ENCODE measurements at places on chromosomes 11 and 22.

GRCh38 chr22:20402960-20403778 is 9.2 kb downstream of the ZNF74 start:
- ATAC-seq: no peak

DNA sequence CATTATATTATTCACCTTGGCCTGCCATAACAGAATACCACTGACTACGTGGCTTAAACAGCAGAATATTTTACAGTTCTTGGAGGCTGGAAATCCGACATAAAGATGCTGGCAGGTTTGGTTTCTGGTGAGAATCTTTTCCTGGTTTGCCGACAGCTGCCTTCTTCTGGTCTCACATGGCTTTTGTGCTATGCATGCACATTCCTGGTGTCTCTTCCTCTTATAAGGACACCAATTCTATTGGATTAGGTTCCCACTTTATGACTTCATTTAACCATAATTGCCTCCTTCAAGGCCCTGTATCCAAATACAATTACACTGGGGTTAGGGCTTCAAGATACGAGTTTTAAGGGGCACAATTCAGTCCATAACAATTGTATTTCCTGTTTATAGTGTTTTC is 17.1 kb downstream of the RNF214 start:
- no peak for ATAC-seq

GRCh38 chr22:38871360-38872171 is 450 bp downstream of the CBX6 start:
- ATAC-seq: no peak

GRCh38 chr11:115496892-115497291 is 7.3 kb downstream of the CADM1 start:
- no peak for ATAC-seq

GRCh38 chr11:8811571-8811970 is 99.4 kb upstream of the AKIP1 start:
- ATAC-seq: no peak

DNA sequence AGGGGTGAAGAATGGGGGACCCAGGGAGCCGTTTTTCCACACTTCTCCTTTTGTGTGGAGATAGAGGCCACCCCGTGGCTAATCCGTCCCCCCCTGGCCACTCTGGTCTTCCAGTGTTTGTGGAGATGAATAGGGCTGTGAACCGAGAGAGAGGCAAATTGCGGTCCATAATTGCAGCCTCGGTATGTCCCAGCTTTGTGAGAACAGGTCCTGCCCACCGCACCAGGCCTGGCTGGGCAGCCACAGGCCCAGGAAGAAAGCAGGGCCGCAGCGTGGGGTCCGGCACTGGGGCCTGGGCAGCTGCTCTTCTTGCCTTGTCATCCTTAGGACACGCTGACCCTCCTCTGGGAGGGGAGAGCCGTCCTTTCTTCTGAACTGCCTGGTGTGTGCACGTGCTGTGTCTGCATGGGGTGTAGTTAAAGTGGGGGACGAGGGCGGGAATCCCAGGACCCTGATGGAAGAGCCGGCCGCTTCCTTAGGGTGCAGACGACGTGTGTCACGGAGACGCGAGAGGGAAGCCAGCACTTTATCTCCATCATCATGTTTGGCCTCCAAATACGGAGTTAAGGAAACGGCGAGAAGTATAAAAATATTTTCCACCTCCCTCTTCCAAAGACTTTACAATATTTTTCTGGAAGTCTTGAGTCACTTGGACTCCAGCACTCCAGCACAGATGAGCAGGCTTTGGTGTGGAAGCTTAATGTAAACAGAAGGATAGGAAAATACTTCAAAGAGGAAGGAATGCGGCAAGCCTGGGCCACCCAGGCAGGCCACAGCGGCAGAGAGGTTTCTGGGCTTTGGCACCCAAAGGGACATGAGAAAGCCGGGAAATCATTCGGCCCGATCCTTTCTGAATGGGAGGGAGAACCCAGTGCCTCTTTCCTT is 1248.4 kb downstream of the BRD1 start:
- ATAC-seq: no peak

DNA sequence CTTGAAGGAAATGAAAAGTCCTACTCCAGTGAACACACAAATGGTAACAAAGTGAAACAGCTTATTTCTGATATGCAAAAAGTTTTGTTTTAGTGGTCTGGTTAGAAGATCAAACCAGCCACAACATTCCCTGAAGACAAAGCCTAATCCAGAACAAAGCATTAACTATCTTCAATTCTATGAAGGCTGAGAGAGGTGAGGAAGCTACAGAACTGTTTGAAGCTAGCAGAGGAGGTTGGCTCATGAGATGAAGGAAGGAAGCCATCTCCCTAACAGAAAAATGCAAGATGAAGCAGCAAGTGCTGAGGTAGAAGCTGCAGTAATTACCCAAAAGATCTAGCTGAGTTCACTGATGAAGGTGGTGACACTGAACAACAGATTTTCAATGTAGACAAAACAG is 168.4 kb downstream of the IGLL1 start:
- ATAC-seq: no peak

- peak; percentile 32 for ATAC-seq
Observed at GRCh38 chr11:8593455-8593854, 573 bp downstream of the STK33 start.

DNA sequence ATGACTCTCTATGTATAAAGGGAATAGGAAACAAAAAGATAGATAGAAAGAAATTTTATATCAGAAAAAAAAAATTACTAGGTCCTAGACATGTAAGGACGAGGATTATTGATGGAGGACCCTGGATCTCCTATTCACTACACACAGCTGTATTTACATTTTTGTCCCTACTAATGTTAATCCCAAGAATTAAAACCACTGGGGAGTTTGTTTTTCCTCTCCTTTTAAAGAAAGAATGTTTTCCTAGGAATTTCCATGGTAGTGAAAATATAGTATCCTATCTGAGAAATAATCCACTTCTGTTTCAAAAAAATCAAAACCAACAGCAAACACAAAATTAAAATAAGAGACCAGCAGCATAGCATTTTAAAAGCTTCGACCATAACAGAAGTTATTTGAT is 41.1 kb downstream of the PDGFD start:
- no peak for ATAC-seq

DNA sequence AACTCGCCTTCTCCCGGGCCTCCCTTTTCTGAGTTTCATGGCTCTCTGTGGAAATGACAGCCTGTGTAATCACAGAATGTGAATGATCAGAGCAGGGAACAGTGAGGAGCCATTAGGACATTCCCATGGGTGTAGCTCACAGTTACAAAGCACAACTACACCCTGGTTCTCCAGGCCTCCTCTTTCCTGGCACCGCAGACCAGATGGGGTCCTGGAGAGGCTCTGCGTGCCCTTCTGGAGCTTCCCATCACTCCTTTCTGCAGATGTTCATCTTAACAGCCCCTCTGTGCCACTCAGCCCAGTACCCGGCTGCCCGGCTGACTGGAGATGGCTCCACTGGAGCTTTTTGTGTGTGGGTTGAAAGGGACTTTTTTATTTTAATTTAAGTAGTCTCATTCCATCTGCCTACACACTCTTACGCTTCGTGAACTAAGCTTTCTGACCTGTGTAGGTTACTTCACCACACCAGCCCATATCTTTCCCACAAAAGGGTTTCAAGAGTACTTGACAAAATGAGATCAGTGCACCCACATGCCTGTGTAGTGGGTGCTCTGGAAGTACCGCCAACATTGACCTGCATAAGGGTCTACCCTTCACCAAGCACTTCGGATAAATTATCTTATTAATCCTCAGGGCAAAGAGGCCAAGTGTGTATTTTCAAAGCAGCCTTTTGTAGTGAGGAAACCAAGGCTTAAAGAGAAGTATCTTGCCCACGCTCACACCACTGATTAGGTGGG is 29.8 kb downstream of the SREBF2 start:
- ATAC-seq: no peak

DNA sequence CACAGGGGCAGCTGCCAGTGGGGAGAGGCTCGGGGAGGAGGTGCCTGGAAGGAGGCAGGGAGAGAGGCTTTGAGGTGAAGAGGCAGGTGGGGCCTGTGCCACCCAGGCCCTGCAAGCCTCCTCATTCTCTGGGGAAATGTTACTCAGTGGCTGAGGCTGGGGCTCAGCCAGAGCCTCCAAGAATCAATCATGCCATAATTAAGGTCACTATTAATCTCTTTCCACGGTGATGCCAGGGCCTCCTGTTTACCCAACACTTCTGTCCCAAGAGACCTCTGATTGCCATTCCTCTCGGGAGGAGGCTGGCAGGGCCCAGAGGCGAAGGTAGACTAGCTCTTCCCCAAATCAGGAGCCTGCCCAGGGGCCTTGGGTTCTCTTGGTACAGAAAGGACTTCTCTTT is 38.4 kb downstream of the GDPD5 start:
- no peak for ATAC-seq

DNA sequence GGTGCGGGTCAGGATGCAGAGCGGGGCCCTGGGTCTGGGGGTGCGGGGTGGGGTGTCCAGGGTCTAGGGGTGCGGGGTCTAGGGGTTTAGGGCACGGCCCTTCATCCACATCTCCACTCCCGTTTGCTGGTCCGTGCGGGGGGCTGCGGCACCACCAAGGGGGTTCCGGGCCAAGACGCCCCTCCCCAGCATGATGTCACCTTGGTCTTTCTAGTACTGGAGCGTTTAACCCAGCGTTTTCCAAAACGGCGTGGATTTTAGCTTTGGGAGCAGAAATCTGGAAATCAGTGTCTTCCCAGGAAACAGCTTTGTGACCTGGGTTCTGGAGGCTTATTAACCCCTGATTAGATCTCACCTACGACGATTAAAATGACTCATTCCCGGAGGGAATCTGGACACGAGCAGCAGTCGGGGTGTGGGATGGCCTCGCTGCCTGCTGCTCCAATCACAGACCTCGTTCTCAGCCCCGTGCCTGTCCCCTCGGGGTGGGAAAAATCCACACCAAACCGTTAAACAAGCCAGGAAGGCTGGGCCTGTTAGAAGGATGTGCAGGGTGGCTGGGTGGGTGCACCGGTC is 759 bp downstream of the AP2A2 start:
- peak; percentile 79 for ATAC-seq

DNA sequence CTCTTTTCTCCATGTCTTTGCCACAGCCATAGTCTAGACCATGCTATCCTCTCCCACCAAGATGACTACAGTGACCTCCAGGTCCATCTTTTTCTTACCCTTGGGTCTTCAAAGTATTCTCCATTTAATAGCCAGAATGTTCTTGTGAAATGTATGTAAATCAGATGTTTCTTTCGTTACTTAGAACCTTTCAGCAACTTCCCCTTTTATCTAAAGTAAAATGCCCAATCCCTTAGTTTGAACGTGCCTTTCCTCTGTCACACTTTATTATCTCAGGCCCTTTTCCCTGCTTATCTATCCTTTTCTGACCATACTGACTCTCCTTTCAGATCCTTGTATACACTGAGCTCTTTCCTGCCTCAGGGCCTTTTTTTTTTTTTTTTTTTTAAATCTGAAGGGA is 17.9 kb downstream of the RBM4B start:
- ATAC-seq: no peak

DNA sequence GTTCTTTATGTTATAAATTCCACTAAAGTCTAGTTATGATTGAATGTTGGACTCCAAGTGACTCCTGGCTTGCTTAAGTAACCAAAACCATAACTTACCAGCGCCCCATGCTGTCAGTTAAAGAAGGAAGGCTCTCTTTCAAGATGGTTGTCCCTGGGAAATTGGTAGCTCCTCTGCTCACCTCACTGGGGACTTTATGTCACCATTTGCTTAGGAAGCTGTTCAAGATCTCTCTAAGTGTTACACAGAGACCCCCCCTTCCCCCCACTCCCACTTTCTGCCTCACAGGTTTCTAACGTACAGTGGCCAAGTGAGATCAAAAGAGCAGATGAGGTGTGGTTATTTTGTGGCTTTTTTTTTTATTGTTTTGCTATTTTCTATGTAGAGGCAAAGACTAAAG is 301.8 kb downstream of the AASDHPPT start:
- ATAC-seq: peak; percentile 28

DNA sequence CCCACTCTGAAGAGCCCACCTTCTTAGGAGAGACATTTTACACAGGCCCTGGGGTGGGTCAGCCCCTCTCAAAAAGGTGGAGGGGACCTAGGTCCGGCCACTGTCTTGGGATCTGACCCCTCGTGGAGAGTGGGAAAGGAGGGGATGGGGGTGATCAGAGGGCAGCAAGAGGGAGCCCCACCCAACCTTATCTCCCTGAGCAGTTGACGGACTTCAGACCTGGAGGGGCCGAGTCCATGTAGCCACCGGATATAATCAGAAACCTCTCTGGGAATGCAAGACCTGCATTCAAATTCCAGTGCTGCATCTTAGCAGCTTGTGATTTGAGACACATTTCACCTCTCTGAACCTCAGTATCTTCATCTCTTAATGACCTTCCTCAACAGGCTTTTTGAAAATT is 44.0 kb downstream of the TP53I11 start:
- no peak for ATAC-seq

DNA sequence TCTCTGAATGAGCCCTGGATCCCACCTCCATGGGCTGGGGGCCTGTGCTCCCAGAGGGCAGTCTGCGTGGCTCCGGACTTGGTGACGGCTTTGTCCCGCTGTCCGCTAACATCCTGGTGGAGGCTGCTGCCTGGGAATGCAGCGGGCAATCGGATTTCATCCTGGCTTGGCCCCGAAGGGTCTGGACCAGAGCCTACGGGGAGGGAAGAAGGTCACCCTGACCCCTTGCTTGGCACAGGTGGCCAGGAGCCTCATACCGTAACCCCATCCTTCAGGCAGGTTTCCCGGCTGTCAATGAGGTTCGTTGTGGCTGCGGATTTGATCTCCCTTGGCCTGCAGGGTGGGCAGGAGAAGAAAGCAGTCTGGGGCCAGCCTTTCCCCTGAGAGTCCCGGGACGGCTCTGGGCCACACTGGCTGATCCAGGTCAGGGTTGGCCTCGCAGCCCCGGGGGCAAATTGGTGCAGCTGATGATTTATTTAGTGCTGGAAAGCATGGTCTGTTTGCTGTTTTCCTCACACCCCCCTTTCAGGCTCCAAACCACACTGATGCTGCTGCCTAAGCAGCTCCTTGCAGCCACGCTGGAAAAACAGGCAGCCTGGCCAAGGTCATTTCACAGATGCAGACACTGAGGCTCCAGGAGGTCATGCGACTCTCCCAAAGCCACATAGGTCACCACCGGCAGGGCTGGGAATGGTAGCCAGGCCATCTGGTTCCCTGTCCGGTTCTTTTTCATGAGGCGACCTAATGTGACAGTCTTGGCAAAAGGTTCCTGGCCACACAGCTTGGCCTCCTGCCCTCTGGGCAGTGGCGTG is 15.0 kb downstream of the PRDM11 start:
- ATAC-seq: peak; percentile 9

- ATAC-seq: no peak
Observed at GRCh38 chr11:131408025-131408640, 37.7 kb downstream of the NTM start.
